ENCODE measurements at places on chromosomes 2 and 18.

DNA sequence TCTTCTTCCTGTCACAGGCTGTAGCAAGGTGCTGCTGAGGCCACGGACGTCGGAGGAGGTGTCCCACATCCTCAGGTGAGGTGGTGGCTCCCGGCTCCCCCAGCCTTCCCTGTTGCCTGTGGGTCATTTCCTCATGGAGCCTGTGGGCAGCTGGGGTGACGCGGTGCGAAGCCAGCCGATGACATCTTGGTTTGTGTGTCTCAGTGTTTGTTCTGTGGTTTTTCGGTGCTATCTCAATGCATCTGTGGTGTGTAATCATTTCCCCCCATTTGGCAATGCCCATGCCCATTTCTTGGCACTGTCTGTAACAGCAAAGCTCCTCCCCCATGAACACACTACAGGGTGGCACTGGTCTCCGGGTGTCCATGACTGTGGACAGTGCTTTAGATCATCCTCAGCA is 6.6 kb downstream of the D2HGDH start:
- no peak for DNase-seq

GRCh38 chr2:67076239-67076624 is 320.9 kb upstream of the ETAA1 start:
- DNase-seq = no peak

DNA sequence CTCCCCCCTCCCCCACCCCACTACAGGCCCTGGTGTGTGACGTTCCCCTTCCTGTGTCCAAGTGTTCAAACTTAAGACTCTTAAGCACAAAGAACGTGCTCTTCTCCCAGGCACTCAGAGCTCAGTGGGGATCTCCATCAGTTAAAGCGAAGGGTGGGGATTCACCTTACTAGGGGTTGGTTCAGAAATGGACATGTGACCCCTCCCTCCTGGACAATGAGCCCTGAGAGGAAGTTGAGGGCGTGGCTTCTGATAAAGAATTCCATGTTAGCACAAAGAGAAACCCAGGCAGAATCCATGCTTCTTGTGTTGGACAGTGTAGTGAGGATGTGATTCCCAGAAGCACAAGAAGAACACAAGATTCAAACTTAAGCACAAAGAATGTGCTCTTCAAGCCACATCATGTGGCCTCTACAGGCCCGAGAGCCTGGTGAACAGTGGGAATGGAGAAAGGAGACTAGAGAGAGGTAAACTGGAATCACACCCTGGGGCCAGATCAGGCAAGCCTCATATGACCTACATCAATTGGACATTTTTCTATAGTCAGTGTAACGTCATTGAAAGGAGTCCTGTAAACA is 78.1 kb upstream of the TTC39C start:
- DNase-seq = no peak

- DNase-seq = no peak
Observed at GRCh38 chr2:141162314-141162713, 968.5 kb downstream of the LRP1B start.

DNA sequence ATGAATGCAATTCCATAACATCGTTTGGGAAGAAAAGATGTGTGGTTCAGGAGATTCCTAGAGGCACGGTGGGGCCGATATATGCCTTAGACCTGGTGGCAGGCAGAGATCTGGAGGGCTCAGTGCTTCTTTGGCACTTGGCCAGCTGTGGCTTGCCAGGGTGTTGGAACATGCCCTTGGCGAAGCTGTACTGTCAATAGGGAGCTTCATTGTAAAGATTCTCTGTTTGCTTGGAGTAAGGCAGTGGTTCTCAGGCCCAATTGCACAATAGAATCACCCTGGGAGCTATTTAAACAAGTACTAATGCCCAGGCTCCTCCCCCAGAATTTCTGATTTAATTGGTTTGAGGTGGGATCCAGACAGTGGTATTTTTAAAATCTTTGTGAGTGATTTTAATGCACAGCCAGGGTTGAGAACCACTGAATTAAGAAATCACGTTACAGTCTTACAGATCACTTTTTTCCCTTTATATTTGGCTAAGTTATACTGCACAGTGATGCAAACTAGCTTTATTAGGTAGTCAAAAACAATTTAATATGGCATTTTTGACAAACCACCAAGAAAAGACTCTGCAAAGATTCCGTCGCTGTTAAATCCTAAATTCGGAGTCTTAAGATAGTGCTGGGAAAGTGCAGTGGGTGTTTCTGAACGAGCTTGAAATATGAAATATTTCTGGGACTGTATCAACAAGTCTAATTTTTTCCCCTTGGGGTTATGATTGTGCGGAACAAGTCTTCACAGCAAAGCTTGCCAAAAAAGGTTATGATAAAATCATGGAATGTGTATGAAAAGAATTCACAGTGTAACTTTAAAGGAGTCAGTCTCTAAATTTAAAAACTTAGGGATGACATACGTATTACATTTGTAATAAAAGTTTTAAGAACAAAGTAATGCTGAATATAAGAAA is 78.0 kb downstream of the CRIM1 start:
- DNase-seq = peak; percentile 91

DNA sequence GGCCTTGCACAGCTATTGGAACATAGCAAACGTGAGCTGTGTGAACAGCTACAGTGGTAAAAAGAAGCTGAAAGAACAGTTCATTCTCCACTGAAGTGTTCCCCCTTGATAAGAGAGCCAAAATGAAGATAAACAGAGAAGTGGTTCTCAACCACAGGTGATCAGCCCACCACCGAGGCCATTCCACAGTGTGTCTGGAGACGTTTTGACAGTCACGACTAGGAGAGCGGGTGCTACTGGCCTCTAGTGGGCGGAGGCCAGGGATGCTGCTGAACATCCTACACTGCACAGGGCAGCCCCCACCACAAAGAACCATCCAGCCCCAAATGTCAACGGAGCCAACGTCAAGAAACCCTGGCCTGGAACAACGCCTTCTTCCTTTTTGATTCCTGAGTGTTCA is 38.4 kb downstream of the ADCY3 start:
- no peak for DNase-seq

GRCh38 chr2:20657522-20658235 is 6.8 kb upstream of the HS1BP3 start:
- no peak for DNase-seq

GRCh38 chr2:203600286-203600685 is 65.2 kb upstream of the RAPH1 start:
- no peak for DNase-seq

DNA sequence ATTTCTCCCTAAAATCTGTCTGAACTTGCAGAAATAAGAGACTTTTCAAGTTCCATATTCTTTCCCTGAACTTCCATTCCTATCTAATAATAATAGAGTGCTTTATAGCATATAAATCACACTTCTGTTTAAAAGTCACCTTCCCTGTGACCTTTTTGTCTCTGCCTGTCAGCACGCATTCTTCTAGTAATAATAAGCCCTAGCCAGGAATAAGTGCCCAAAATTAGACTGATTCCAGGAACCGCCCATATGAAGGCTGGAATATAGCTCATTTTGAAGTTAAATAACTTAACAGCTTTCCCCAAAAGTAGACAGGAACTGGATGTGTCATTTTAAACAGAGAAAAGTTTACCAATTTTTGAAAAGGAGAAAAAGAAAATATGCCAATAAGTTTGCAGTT is 576.5 kb downstream of the EPHA4 start:
- DNase-seq = no peak

- no peak for DNase-seq
Observed at GRCh38 chr18:9571546-9571945, 42.8 kb downstream of the PPP4R1 start.

DNA sequence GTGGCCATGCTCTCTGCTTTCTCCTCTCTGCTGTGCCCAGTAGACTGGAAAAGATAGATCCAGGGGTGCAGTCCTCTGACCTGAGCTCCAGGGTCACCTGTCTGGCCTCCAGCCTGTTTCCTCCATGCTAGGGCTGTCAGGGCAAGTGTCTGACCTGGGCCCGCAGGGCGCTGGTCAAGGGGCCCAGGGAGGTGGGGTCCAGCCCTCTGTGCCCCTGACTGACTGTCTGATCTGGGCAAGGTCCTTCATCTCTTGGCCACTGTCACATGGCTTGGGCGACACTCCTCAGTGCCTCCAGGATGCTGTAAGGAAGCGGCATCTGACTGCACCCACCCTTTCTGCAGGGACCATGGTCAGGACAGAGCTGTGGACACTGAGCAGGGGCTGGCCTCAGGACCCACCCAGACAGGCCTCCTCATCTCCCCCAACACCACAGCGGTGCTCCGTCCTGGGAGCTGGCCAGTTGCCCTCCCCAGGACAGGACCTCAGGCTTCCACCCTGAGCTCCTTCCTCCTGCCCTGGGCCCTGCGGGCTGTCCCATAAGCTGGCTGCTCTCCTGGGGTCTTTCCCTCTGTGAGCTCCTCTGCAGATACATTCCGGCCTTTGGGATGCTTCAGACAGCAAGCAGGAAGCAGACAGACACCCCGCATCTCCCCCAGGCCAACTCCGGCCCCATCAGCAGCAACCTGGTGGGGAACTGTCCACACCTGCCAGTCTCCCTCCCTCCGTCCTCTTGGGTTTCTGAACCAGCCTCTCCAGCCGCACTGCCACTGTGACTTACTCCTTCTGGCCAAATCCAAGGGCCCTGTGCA is 21.2 kb upstream of the ALPI start:
- DNase-seq = no peak

- no peak for DNase-seq
Observed at GRCh38 chr2:174977364-174977763, 27.8 kb downstream of the CHN1 start.

GRCh38 chr2:74864728-74865722 is 31.1 kb downstream of the HK2 start:
- DNase-seq = peak; percentile 39

DNA sequence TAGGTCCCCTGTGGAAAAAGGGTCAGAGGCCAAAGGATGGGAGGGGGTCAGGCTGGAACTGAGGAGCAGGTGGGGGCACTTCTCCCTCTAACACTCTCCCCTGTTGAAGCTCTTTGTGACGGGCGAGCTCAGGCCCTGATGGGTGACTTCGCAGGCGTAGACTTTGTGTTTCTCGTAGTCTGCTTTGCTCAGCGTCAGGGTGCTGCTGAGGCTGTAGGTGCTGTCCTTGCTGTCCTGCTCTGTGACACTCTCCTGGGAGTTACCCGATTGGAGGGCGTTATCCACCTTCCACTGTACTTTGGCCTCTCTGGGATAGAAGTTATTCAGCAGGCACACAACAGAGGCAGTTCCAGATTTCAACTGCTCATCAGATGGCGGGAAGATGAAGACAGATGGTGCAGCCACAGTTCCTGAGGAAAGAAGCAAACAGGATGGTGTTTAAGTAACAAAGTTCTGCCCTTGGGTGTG is 165.8 kb downstream of the RPIA start:
- DNase-seq = no peak

DNA sequence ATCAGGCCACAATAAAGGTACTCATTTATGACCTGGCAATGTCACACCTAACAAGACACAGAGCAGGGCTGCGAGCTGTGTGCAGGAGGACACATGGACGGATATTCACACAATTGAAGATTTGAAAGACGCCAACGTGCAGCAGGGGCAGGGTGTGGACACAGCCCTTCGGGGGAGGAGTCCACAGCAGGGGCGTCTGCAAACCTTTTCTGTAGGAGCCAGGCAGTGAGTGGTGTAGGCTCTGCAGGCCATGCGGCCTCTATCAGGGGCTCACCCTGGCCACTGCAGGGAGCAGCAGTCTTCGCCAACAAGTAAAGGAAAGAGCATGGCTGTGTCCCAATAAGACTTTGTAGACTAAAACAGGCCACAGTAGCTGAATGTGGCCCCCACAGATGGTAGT is 125.7 kb upstream of the SNTG2 start:
- no peak for DNase-seq

- no peak for DNase-seq
Observed at GRCh38 chr18:50582500-50582899, 22.6 kb downstream of the MAPK4 start.

- no peak for DNase-seq
Observed at GRCh38 chr2:5725072-5725471, 32.9 kb downstream of the SOX11 start.

DNA sequence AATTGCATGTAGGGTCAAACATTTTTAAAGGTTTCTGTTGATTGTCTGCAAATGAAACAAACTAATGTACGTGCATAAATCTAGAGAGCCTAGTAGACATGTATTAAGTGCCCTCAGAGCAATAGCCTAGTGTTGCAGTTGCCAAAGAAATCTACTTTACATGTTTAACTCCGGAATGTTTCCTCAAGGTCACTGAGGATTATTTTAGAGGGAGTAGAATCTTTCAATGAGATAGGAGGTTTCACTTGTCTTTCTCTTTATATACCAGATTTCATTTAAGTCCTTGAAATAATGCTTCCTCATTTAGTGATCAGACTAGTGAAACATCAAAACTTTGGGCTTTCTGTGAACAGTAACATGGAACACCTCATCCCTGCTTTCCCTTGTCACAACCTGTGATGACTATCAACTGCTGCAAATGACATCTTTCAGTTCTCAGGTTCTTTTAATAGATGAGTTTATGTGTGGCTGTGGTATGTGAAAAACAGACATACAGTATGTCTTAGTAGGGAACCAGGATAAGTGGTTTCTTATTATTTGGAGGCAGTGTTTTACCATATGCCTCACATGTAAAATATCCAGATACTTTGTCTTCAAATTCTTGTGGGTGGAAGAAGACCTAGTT is 5.5 kb downstream of the UBE2E3 start:
- no peak for DNase-seq

- DNase-seq = no peak
Observed at GRCh38 chr2:208620487-208620978, 213.9 kb downstream of the PTH2R start.

DNA sequence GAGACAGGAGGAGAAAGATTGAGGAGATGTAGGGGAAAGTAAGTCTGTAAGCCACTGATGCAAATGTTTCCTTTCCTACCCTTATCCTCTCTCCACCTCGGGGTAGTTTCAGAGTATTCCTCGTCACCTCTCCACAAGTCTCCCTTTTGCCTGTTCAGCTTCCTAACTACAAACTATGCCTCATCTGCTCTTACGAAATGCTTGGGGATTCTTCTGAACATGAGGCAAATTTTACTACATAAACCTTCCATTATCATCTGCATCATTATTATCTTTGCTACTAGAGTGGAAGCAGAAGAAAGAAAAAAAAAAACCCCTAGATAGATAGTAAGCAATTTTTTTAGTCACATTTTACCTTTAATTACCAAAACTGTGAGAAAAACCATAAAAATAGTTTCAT is 43.1 kb upstream of the CWC22 start:
- DNase-seq = peak; percentile 36

DNA sequence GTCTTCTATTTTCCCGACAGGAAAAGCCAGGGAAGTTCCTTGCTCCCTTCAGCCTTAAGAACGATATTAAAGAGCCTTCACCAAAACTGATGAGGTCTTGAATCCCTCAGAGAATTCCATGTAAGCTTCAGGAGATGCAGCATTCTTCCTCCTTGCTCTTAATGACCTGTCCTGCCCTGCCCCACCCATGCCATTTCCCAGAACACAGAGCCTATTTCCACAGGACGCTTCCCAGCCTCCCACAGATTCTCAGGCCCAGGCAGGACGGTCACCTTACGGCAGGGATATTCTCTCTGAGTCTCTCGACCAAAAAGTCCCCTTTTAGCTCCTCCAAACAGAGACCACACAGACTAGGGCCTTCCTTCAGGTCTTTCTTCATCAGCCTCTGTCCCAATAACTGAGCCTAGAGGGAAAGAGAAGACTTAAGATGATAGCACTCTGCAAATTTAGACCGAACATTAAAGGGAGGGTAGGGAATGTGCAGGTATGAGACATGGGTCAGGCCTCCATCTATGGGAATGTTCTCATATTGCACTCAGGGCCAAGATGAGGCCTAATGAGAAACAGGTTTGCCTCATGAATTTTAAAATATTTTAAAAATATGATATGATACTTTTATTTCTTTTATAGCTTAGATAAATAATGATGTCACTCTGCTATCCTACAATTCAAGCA is 62.1 kb downstream of the COBLL1 start:
- DNase-seq = no peak

- no peak for DNase-seq
Observed at GRCh38 chr2:173132531-173132930, 56.9 kb downstream of the MAP3K20 start.

- DNase-seq = no peak
Observed at GRCh38 chr18:31503011-31503410, 5.0 kb downstream of the DSG2 start.

All from fibroblast of the aortic adventitia (primary cell).